MM.1S (cell line): ENCODE measurements at places on chromosomes 5 and 9.

- no peak for DNase-seq
Measured at GRCh38 chr5:165015126-165015525, 1509.7 kb downstream of the MAT2B start.

GRCh38 chr5:61831736-61832135, 474.3 kb upstream of the KIF2A start:
- no peak for DNase-seq

DNA sequence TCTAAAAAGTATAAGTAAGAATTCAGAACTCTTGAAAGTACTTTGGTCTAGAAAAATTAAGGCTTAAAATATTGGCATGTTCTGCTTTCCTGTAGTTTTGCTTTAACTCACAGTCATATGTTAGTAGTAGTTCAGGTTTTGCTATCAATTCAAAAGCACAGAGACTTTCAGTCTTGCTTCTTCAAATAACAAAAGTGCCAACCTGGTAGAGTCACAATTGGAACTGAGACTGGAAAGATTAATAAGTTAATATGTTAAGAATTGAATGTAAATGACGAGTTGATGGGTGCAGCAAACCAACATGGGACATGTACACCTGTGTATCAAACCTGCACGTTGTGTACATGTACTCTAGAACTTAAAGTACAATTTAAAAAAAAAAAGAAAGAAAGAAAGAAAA, 822.3 kb downstream of the MTRR start:
- no peak for DNase-seq

DNA sequence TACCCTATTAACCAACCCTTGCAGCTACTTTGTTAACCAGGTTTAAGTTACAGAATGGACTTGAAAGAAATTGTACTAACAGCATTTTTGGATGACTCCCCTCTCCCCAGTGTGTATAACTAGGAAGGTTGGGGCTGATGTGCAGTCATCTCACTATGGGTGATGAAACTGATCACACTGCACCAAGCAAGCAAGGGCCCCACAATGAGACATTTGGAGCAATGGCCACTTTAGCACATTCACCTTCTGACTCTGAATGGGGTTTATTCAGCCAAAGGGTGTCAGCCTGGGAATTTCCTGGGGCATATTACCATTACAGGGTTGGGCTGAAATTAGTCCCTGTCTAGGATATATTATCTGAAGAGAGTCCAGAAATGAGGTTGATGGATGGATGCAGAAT, 18.7 kb upstream of the CYFIP2 start:
- DNase-seq: no peak

- no peak for DNase-seq
Measured at GRCh38 chr5:167602067-167602466, 689.4 kb upstream of the WWC1 start.

- DNase-seq: no peak
Measured at GRCh38 chr5:157518963-157519362, 56.6 kb downstream of the ADAM19 start.
